ENCODE measurements at places on chromosomes 13 and 19.

DNA sequence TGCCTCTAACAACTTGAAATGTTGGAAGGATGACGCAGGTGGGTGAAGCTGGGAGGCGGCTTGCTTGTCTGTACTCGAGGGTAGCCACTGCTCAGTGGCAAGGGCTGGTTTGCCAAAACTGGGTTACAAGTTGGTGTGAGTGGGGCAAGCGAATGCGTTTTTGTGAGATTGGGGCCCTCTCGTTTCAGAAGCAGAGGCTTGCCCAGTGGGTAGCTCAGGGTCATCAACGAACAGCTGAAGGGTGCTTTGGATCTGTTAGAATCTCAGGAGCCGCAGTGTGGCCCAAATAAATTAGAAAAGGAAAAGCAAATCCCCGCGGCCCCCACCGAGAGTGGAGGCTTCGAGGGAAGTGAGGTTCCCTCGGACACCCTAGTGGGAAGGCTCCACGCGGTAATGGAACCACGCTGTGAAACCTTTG is 7.3 kb downstream of the ATP4B start:
- peak; percentile 44 for DNase-seq

DNA sequence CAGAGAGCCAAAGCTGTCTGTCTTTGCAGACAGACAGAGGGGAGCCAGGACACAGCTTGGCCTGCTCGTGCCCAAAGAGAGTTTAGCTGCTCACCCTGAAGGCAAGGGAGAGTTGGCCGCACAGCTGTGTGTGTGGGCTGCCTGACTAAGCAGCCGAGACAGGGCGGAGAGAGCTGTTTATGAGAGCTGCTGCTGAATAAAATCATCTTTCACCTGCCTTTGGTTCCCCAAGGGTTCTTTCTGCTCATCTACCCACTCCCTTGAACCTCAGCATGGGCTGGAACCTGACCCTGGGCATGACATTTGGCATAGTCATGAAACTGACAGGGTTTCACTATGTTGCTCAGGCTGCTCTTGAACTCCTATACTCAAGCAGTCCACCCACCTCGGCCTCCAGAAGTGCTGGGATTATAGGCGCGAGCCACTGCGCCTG is 98.2 kb downstream of the RBM26 start:
- DNase-seq = no peak

DNA sequence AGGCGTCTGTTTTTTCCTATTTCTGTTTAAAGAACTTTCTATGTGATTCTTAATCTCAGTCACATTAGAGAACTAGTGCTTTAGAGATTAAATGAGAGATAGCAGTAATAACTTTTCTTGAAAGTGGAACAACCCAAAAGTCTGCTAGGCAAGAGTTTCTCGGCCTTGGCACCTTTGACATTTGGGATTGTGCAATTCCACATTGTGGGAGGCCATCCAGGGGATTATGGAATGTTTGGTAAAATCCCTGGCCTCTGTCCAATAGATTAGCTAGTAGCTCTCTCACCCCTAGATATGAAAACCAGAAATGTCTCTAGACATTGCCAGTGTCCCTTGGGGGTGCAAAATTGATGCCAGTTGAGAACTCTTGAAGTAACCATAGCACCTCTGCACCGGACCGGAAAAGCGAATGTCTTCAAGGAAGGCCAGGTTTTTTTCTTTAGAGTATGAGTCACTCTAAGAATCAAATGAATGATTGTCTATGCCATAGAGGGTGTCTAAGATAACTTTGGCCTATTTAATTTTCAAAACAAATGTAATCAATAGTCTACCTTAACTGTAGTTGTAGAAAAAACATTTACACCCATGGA is 45.0 kb upstream of the IL17D start:
- DNase-seq = no peak

GRCh38 chr19:41311072-41311471 is 1.1 kb downstream of the CCDC97 start:
- no peak for DNase-seq

- DNase-seq = no peak
Observed at GRCh38 chr13:31530922-31531321, 208.4 kb upstream of the RXFP2 start.

DNA sequence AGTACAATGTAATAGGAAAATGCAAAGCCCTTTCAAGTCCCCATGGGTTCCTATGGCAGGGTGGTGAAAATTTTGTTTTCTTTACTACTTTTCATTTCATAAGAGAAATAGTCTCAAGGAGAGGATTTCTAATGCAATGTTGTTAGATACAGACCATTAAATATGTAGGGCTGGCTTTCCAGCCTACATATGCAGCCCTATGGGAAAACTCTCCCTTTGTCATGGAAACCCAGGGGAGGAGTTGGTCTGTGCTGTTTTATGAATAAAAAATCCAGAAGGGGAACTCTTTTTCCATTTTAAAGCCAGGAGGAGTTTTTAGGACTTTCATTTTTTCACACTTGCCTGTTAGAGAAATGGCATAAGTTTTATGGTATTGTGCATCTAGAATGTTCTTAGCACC is 119.6 kb downstream of the DCT start:
- no peak for DNase-seq

Data from lower lobe of right lung (tissue), 2 donors.